ENCODE measurements at places on chromosomes 3 and 15.

- no peak for DNase-seq
Observed at GRCh38 chr15:33724321-33725036, 243.8 kb upstream of the CHRM5 start.

- DNase-seq = no peak
Observed at GRCh38 chr15:88274553-88275460, 18.3 kb upstream of the NTRK3 start.

DNA sequence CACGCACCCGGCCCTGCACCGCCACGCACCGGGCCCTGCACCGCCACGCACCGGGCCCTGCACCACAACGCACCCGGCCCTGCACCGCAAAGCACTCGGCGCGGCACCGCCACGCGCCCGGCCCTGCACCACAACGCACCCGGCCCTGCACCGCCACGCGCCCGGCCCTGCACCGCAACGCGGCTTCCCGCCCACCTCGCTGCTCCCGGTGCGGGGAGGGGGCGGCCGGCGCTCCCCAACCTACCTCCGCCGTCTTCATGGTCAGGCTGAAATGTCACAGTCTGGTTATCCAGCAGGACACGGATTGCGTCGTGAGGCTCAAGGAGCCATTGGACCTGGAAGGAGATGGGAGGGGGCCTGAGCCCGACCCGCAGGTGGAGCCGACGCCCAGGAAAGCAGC is 41.8 kb downstream of the MUC20 start:
- no peak for DNase-seq

DNA sequence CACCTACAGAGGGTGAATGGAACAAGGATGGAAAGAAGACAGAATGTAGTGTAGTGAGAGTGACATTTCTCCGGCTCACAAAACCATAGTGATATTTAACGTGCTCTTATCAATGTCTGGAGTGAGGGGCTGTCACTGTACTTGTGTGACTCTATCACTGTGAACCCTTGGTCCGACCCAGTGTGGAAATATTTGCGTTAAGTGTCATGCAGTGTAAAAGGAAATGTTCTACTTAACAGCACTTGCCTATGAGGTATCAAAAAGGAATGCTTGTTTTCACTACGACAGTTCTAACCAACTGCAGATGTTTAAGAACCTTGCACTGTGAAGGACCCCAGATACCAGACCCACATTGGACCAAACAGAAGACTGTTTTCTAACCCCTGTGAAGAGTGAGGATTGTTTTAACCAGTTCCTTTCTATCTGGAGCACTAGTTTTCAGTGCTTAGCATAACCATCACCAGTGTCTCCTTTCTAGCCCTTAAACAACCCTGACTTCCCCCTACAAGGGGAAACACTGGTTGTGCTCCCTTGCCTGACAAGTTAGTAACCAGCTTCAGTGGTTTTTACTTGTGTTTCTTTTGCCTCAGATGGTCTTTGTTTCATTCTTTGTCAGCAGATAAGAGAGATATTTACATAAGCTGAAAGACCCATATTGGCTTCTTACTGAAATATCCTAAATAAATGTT is 144.7 kb upstream of the ABHD17C start:
- no peak for DNase-seq

DNA sequence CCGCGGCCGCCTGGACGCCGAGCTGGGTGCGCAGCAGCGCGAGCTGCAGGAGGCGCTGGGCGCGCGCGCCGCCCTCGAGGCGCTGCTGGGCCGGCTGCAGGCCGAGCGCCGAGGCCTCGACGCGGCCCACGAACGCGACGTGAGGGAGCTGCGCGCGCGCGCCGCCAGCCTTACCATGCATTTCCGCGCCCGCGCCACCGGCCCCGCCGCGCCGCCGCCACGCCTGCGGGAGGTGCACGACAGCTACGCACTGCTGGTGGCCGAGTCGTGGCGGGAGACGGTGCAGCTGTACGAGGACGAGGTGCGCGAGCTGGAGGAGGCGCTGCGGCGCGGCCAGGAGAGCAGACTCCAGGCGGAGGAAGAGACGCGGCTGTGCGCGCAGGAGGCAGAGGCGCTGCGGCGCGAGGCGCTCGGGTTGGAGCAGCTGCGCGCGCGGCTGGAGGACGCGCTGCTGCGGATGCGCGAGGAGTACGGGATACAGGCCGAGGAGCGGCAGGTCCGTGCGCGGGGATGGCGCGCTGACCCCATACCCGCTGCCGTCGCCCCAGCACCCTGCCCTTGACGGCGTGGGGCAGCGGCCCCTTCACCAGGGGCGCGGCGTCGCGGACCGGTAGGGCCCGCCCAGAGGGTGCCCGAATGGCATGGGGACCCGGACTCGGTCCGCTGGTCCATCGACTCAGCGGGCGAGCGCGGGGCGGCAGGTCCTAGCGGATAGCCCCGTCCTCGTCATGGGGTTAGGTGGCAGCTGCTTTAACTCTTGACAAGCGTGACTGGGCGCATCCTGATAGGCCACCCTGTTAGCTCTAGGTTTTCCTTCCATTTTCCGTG is 848 bp downstream of the SYNM start:
- DNase-seq = no peak
